ENCODE measurements at places on chromosomes 5 and 9.

DNA sequence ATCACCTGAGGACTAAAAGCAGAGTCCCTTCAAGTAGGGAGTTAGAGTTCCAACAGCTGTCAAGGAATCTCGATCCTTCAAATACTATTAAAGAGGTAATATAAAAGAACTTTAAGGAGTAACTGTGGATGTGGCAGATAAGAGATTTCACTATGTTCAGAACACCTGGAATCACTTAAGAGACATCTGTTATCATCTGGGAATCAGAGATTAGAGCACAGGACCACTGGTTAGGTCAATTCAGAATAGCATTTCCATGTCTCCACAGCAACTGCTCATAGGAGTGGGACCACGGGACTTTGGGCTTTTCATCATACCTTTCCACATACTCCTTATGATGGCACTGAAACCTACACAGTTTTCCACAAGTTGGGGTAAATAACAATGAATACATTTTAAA, 216.6 kb downstream of the DENND1A start:
- no peak for DNase-seq

DNA sequence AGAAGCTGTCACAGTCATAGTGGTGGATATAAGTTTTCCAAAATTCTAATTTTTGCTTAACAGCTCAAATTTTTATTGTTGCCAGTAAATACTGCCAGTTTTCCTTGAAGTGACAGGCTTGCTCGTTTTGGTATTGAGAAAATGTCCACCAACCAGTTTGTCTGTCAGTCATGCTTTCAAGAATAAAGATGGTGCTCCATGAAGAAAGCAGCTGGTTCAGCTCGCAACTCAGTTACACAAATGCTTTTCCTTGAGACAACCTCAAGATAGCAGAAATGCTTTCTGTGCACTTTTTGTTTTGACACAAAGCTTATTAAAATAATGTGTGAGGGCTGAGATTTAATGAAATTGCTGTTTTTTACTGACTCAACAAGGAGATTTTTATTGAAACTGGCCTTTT, 135.7 kb downstream of the LRRC70 start:
- no peak for DNase-seq

DNA sequence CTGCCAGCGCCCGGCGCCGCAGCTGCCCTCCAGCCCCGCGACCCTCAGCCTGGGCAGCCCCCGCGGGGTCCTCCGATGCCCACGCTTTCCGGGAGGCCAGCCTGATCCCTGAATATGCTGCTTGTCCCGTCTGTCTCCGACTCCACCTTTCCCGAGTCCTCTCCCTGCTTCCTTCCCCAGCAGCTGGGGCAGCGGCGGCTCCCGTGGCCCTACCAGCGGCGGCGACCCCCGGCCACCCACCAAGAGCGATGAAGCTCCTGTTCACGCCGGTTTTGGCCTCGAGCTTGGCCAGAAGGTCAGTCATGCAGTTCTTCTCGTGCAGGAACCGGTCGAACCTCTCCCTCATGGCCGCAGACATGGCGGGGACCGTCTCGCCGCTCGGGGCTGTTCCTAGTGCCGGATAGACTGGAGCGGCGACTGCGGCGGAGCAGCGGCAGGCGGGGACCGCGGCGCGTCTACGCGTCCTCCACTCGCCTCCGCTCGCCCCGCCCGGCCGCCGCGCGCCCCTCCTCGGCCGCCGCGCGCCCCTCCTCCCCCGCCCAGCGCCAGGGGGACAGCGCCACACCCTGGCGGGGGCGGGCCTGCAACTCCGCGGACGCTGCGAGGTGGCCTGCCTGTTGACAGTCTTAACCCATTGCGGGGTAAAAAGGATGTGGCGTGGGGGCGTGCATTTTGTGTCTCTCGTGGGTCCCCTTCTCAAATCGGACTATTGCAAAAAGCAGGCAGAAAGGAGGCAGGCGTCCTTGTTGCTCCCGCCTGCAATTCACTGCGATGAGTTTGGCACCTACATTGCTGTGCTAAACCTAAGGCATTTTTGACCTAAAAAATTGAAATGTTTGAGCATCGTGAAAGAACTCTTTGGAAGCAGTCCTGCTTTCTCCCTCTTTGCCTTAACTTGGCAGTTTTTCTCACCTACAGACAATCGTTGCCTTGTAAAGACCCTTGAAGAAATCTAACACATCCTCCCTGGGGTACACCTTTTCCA, at the start of gene REEP5:
Gene REEP5 (minus strand): TSS at position 395 of the 985 bp plus-strand sequence. CDS start 37 bp downstream, at position 358.
- DNase-seq: peak; percentile 74

DNA sequence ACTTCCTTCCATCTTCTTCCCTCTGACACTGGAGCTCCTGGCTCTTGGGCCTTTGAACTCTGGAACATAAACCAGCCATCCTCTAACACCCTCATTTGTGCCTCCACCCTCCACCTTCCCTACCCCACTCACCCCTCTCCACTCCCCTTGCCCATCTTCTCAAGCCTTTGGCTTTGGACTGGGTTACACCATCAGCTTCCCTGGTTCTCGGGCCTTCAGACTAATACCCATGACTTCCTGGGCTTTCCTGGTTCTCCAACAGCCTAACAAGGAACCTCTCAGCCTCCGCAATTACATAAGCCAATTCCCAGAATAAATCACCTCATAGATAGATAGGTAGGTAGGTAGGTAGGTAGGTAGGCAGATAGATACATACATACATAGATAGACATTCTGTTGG, 67.1 kb downstream of the FREM1 start:
- no peak for DNase-seq

DNA sequence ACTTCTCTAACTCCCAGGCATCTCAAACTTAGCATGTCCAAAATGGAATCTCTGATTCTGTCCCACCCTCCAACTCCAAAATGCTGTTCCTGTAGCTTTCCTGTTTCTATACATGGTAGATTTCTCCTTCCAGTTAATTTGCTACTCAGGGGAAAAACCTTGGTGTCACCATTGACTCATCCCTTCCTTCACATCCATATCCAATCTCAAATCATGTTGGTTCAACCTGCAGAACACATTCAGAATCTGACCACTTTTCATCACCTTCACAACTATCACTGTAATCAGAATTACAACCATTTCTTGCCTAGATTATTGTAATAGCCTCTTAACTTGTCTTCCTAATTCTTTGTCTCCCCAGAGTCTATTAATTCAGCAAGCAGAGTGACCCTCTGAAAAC, 10.8 kb downstream of the RIOK2 start:
- no peak for DNase-seq

DNA sequence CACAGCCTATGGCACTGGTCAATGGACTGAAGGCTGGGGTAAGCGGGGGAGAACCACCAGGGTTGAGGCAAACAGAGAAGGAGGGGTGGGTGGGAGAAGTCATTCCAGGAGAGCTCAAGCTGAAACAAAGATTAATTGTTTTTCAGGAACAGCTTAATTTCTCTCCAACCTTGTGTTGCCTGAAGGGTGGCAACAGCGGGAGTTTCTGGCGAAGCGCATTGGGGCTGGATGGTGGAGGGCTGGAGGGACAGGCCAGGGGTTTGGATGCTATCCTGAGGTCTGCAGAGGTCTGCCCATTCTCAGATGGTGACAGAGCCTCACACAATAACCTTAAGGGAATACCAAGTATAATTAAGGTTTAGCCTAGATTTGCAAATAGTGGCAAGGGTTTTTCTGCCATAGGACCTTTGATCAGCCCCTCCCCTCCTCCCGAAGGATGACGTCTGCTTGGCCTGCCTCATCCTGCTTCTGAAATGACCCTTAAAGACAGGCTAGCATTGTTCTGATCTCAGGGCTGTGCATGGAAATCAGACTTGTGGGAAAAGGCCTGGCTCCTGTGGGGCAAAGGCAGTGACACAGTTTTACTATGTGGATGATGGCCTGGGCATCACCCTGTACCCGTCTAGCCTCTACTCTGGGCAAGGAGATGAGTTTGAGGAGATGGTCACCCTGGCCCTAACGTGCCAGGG, 32.7 kb downstream of the PSD2 start:
- DNase-seq: no peak

- DNase-seq: no peak
These were observed 6.4 kb upstream of the RNU6ATAC start for GRCh38 chr9:134170532-134171315.

DNA sequence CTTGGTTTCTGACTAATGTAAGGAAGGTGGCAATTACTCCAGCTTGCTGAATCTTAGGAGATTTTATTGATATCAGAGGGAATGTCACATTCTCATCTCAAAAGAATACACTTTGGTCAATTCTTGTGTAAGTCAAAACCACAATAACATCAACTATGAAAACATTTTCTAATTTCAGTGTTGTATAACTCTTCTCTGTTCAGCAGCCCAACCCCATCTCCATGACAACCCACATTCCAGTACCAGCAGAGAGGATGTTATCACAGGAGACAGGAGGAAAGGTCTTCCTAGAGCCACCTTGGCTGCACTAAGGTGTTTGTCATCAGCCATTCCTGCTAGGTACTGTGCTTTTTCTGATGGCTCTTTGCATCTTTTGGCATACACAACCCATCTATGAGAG, 529.1 kb upstream of the BRINP1 start:
- no peak for DNase-seq

- DNase-seq: no peak
These were observed 3.2 kb downstream of the STARD4 start for GRCh38 chr5:111509119-111509518.

GRCh38 chr9:13013991-13014883, 239.4 kb downstream of the LURAP1L start:
- no peak for DNase-seq

DNA sequence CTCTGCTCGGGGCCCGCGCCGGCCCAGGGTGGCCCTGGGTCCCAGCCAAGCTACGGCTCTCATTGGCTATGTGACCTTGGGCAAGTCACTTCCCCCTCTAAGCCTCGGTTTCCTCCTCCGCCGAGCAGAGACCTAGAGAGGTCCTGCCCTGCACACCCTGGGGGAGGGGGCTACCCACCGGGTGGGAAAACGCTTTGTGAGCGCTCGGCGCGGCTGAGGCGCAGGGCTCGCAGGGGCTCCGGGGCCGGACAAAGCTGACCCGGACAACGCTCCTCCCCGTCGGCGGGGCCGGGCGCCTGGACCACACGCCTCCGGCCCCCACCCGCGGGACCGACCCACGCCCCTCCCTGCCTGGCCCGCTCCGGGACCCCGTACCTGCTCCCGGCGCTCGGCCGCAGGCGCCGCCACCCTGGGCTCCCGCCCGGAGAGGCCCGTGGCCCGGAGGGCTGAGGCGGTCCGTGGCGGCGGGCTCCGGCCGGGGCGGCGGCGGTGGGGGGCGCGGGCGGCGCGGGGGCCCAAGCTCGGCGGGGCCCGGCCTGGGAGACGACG, 85.7 kb upstream of the MELK start:
- peak; percentile 50 for DNase-seq

DNA sequence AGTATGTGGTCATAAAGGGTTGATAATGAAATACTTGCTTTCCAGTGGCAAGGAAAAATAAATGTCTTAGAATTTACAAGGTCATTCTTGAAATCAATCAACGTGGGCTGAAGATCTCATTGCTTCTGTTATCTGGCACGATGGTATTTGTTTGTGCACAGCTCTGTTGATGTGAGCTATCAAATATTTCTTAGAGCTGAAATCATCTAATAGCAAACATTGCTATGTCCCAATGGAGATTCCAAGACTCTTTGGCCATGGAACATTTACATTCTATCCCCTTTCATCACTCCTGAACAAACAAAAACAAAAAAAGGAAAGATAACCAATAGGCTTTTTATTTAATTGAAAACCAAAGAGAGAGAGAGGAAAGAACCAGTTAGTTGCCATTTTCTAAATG, 111.5 kb upstream of the CCDC152 start:
- no peak for DNase-seq

DNA sequence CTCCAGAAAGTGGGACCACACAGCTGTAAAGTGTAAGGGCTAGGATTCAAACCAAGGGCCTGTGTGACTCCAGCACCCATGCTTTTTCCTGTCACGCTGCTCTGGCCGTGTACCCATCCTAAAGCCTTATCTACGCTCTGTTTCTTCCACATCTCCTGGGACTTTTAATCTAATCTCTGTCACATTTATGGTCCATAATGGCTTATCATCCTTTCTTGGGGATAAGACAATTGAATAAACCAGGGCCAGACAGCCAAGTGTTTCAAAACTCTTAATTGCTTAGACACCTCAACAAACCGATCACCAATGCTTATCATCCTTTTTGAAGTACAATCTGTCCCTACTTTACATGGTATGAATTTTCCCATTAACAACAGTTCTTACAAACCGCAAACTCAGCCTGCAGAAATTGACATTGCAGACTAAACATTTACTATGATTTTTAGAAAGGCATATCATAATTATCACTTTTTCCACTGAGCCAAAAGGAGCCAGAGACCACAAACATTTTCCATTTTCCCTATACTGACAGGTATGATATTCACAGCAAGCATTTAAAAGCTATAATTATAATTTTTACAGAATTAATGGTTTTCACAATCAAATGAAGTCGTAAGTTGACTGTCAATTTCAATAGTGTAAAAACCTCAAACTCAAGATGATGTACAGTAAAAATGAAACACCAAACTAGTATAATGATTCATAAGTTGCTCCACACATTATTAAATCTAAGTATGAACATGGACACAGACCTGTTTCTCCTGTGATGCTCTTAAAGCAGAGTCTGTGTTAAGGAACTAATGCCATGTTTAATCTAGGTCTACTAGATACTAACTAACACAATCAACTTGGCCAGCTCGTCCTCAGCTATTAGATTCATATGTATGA, 99.5 kb downstream of the FBXW11 start:
- no peak for DNase-seq

- DNase-seq: no peak
These were observed 35.9 kb downstream of the SVEP1 start for GRCh38 chr9:110543631-110544051.

DNA sequence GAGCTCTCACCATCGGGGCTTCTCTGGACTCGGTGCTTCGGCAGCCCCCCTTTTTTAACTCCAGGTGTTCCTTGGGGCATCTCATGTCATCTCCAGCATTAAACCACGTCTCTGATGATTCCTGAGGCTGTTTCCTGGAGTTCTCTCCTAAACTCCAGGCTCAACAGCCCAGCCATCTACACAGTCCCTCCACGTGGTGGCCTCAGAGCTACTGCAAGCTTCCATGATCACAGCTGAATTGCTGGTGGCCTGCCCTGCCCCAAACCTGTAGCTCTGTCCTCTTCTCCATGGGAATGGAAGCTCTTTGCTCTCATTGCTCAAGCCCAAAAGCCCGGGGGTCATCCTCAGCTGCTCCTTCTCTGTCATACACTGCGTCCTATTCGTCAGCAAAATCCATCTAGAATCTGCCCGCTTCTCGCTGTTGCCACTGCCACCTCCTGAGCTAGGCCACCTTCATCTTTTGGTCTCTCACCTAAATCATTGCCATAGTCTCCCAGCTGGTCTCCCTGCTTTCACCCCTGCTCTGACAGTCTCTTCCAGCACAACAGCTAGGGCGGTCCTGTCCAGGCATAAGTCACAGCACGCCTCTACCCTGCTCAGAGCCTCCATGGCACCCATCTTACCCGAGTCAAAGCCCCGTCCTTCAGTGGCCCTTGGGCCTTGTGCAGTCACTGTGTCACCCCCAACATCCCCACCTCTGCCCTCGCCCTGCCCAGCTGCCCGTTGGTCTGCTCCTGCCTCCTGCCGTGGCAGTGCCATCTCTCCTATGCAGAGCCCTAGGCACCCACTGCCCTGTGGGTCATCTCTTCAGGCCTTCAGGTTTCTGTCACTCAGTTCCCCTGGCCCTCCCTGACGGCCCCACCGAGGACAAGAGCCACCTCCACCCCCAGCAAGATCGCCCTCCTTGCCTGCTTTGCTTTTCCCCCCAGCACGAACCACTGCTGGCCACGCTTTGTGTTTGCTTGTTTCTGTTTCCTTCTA, 6.4 kb downstream of the B4GALT7 start:
- DNase-seq: no peak

Data from stimulated activated CD4-positive, alpha-beta T cell treated with anti-CD3 and anti-CD28 coated beads, Interleukin-12 subunit alpha, Interleukin-12 subunit beta, amount 100 ng/mL, for 24 hours (primary cell).